ENCODE measurements at places on chromosomes 5 and 9. TPM values are rescaled to one million over a fixed set of nuclear protein-coding genes. Genes with fewer than 3 reads are reported as not detected.

The AQP3 gene
- total RNA-seq: 7.2 TPM

The TARS1 gene
- 187 TPM for total RNA-seq

- no peak for DNase-seq
These were observed 238.5 kb downstream of the KDM4C start for GRCh38 chr9:6996061-6996854.

- DNase-seq: no peak
These were observed 25.0 kb upstream of the IL17B start for GRCh38 chr5:149403923-149404745.

- DNase-seq: no peak
These were observed 15.5 kb upstream of the MRNIP start for GRCh38 chr5:179874136-179874535.

DNA sequence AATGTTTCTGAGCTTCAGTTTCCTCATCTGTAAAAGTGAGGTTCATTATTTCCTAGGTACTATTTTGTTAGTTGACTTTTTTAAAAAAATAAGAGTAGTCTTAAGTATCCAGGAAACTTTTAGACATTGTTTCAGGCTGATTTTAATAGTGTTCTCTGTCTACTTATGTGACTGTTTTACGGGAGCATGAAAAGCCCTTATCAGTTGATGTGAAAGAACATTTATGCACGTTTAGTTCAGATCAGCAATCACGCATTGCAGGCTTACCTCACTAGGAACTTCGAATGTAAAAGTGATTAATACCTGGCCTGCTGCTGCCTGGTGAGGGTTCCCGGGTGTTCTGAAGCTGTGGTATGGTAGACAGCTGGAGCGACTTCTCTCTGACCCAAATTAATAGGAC is 8.1 kb downstream of the SNX18 start:
- DNase-seq: no peak

The IFNB1 gene
- total RNA-seq: not detected

GRCh38 chr9:79759460-79759859 is 187.7 kb downstream of the TLE4 start:
- no peak for DNase-seq

GRCh38 chr5:78215565-78215964 is 78.9 kb downstream of the AP3B1 start:
- DNase-seq: no peak

GRCh38 chr9:83065233-83065632 is 2.3 kb upstream of the RASEF start:
- no peak for DNase-seq

DNA sequence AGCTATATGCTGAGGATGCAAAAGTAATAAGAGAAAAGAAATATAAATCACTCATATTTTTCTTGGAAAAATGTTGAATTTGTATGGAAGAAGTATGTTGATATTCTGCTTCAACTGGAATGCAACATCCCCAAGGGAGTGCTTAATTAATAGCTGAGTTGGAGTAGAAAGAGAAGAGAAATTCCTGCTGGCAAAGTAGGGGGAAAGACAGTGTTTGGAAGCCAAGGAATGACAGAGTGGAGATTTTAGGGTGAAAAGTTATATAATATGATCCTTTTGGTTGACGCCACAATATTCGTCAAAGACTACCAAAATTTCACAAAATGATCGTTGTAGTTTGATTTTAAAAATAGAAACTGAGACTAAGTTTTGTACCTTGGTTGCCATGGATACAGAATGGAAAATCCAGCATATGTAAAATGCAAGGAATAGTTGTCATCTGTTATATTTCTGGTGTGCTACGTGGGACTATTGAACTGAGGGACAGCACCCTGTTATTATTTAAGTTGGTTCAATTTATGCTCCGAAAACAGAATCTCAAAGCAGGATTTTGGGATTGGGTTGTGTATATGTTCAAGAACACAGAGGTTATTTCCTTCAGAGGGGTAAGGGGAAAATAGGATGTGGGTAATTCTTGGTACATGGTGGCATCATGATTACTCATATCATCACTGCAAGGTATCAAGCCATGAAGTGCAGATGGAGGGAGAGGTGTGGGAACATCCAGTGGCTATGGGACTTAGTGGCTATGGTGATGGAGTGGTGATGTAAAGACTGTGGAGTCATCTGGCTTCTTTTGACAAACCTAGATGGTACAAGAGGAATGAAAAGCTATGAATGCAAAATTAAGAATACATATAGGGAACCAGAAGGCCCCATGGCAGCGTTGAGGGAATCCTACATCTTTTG is 61.0 kb downstream of the SUB1 start:
- no peak for DNase-seq

- DNase-seq: no peak
These were observed 45.2 kb downstream of the RNF130 start for GRCh38 chr5:180026320-180026719.

The EQTN gene
- 1.0 TPM for total RNA-seq

The SYK gene
- total RNA-seq: 58.1 TPM

DNA sequence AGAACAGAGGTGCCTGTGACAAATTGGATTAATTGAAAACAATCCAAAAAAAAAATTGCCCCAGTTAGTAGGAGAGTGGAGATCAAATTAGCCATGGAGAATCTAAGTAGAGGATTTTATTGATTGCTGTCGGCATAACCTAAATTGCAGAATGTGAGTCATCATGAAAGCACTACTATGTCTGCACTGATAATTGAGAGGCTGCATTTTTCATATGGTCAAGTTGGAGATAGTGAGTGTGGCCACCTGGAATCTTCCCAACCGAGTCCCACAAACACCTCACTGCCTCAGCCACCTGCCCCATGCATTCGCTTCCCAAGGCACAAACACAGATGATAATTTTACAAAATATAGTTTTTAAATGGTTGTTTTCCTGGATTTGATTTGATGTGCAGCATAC is 123.7 kb downstream of the NTRK2 start:
- no peak for DNase-seq

The LRRC14B gene
- not detected for total RNA-seq

The INSL6 gene
- not detected for total RNA-seq

GRCh38 chr9:114276908-114277821 is 45.7 kb upstream of the ORM1 start:
- no peak for DNase-seq

- no peak for DNase-seq
These were observed 141.1 kb upstream of the SMIM23 start for GRCh38 chr5:171644536-171644935.

The GRM6 gene
- total RNA-seq: not detected

Data from colonic mucosa (tissue), 4 donors.